AG04449 (cell line): ENCODE measurements at places on chromosomes 1 and 21.

GRCh38 chr21:31351438-31351837 lies 7.4 kb upstream of the TIAM1 start:
- no peak for DNase-seq

GRCh38 chr1:33311706-33312412 lies 9.0 kb downstream of the A3GALT2 start:
- DNase-seq = no peak

DNA sequence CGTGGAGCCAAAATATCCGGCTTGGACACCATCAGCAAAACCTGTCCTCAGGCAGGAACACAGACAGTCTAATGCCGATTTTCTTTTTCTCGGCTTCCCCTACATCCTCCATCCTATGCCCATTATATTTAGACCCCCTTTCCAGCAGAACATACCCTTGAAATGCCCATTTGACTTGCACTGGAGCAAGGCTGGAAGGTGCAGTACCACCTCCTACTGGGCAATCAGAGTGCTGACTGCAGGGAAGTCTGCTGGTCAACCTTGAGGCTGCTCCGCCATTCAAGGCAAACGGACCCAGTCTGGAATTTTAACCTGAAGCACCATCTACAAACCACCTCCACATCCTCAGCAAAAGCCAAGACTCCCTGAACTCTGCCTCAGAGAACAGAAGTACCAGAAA lies 79.5 kb downstream of the TIAM1 start:
- no peak for DNase-seq

DNA sequence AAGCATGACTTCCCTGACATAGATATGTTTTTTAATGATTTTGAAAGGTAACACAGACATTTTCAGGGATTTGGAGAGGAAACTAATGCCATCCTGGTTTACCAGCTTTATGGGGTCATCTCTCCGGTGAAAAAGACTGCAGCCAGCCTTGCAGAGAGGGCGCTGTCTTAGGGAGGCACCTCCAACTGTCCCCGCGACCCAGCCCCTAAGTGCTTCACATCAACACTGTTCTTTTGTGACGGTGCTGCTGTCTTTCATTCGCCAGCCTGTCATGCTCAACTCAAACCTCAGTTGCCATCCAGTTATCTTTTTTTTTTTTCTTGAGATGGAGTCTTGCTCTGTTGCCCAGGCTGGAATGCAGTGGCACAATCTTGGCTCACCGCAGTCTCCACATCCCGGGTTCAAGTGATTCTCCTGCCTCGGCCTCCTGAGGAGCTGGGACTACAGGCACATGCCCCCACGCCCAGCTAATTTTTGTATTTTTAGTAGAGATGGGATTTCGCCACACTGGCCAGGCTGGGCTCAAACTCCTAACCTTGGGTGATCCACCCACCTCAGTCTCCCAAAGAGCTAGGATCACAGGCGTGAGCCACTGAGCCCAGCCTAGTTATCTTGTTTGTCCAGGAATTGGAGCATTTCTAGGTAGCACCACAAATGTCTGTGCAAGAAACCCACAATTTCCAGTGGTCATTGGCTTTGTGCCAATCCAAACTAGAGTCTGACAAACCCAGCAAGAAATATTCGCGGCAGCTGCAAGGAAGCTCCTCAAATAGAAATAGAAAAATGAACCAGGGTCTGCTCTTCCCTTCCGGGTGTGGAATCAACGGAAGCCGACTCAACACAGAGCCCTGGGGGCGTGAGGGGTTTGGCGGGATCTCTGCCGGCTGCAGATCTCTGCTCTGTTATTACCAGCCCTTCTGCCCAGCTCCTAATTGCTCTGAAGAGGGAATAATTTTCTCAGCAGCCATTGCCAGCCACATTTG lies 24.2 kb downstream of the PDE9A start:
- no peak for DNase-seq

GRCh38 chr1:93631626-93632365 lies 49.8 kb downstream of the BCAR3 start:
- no peak for DNase-seq

DNA sequence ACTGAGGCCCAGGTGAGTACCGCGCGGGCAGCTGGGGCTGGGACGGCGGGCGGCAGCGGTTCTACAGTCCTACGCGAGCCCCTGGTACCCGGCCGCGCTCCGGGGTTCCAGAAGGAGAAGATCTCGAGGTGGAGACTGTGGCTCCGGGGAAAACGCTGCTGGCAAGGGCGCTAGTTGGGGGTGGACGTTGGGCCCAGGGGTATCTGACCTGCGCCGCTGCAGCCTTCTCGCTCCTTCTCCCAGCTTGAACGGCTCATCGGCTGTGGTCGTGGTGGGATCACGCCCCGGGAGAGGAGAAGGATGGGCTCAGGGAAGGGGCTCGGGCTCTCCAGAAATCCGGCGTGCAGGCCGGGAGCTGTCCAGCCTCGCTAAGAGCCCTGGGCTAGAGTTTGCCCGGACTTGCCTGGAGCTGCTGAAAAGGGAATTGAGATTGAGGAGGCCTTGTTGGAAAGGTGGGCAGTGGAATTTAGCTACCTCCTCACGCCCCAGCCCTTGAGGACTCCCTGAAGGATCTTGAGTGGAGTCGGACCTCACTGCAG lies 1.1 kb upstream of the POU3F1 start:
- no peak for DNase-seq

GRCh38 chr1:33312413-33312749 lies 8.5 kb downstream of the A3GALT2 start:
- DNase-seq = no peak

DNA sequence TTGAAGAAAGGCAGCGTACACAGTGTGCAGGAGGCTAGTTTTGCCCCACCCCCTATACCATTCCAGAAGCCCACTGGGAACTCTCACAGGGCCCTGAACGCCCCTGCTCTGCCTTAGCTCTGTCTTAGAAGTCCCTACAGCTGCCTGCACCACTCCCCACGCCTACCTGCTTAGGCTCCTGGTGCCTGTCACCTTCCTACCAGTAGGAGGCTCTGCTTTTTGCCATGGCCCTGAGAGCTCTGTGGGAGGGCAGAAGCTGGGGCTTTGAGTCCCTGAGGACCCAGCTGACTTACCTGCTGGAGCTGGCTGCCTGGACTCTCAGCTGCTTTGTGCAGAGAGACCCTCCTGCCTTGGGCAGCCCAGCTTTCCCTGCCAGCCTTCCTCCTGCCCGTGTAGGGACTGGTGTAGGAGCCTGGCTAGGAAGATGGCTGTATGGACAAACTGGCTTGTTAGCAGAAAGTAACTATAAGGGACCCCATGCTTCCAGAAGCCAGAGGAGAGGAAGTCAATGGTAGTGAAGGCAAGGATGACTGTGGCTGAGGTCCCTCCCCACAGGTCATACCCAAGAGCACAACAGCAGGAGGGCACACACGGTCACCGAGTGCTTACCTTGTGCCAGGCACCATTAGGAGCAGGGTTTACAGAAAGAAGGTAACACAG lies 9.8 kb upstream of the CELSR2 start:
- no peak for DNase-seq

GRCh38 chr1:153934746-153935145 lies 11.8 kb downstream of the DENND4B start:
- DNase-seq = no peak

DNA sequence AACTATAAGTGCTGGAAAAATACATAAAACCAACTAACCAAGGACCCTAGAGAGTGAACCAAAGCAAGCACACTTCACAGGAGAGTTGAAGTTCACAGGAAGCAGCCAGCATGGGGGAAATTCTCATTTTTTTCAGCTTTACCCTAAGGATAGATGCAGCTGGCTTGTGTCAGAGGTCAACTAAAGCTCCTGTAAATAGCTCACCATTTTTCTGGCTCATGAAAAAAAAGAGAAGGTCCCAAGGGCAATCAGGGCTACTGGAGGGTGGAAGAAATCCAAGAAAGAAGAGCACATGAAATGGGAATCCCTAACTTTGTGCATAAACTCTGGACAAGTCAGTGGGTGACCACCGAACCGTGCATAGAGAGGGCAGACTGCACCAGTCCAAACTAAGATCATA lies 58.3 kb downstream of the KCNJ15 start:
- no peak for DNase-seq

DNA sequence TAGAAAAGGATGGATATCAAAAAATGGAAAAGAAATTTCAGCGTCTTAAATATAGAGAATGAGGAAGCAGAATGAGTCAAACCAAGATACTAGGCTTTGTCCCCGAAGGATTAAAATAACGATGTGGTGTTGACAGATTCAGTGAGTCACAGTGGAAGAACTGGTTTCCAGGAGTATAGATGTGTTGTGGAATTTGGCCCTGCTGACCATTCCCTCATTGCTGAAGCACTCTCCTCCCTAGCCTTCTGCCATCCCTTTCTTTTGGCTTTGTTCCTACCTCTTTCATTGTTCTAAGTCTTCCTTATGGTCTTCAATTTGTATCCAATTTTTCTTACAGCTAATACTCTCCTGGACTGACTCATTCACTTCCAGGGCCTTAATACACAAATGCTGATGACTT lies 23.1 kb upstream of the USP25 start:
- DNase-seq = peak; percentile 80

DNA sequence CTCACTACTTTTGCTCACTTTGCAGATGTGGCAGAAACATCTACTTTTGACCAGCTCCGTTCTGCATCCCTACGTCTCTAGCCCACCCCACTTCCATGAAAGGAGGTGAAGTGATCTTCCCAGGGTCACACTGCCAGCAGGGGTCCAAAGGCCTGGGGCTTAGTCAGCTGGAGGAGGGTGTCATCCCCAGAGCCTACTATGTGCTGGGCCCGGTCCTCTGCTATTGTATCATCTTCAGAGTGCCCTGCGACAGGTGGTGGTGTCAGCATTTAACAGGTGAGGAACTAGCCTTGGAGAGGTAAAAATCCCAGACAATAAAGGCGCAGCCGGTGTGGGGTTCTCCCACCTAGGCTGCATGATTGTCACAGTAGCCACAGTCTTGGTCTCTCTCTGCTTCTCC lies 5.6 kb upstream of the BSND start:
- DNase-seq = no peak

DNA sequence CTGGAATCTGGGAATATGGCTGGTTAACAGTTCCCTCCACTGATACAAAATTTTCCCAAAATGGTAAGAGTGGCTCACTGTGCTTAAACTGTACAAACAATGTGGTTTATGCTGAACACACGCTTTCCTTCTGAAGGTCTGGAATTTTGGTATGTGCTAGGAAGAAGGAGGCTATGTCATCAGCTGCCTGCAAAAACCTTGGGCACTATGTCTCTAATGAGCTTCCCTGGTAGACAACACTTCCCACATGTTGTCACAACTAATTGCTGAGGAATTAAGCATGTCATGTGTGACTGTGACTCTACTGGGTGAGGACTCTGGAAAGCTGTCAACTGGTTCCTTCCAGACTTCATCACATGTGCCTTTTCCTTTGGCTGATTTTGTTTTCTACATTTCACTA lies 29.2 kb downstream of the IPP start:
- DNase-seq = peak; percentile 66

DNA sequence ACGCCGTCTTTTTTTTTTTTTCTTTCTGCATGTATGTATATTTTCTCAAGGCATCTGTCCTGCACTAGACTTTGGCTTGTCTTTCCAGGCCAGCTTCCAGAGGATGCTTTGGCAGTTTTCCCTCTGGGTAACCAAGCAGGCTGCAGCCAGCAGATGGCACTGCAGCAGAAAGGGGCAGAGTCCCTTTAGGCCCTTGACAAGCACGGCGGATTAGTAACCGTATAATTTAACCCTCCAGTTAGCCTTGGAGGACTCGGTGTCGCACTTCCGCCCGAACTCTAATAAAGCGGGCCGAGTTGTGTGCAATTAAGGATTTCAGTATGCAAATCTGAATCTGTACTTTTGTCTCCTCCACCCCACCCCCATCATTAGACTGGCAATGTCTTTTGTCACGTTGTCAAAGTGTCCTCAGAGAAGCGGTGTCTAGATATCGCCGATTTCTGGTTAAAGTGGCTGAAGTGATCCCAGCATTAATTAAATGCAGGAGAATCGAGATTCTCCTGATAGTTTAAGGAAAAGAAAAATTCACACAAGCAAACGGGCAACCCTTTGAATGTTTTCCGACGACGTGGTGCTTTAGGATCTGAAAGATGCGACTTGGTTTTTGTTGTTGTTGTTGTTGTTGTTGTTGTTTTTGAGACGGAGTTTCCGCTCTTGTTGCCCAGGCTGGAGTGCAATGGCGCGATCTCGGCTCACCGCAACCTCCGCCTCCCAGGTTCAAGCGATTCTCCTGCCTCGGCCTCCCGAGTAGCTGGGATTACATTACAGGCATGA lies 1.1 kb upstream of the TMEM167B start:
- DNase-seq = no peak

DNA sequence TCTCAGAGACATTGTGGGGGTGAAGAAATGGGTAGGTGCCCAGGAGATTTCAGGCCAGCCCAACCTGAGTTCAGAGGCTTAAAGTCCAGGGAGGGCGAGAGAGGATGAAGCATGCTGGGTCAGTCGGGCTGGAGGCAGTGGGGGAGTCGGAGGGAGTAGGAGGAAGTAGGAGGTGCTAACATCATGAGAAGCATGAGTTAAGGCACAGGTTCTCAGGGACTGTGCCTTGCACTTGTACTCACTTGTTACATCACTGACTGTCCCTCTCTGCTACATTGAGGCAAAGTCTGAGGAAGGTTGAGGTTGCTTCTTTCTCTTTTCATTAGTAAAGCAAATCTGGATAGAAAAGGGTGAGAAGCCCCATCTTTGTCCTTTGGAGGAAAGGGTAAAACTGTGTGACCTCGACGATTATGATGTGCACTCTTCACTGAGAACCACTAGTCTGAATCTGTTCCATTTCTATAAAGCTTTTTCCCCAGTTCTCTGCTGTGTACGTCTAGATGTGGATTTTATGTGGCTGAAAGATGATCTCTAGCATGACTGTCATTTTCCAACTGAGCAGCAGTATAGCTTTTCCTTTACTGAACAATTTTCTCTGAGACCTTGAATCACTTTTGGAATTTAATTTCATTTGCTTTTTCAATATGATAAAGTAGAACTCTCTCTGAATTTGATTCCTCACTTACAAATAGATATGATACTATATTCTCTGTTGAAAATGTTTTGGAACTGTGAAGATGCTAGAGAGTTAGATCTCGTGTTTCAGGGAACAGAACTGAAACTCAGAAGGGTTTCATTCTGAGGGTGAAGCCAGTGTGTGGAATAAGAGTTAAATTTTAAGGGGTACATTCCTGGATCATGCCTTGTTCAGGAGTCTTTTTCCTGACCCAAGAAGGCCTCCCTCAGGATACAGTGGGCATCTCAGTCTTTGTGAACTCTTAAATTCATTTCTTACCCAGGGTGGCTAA lies 94.6 kb downstream of the FGGY start:
- DNase-seq = no peak

GRCh38 chr1:62424411-62424810 lies 12.4 kb upstream of the USP1 start:
- DNase-seq = no peak

DNA sequence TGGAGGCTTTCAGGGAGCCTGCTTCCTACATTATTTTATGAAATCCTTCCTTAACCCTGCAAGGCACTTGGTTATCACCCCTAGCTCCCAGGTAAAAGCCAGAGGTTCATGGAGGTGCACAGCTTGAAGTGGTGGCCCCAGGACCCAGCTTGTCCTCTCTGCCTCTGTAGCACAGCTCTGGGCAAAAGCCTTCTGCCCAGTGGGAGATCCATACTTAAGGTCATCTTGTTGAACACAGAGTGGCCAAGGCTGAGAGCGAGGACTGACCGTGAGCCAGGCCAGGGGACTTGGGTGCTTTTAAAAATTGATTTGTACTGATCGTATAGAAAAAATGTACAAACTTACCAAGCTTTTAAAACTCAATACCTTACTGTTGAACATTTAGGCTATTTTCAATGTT lies 33.4 kb downstream of the KCNA2 start:
- no peak for DNase-seq
